ENCODE measurements at places on chromosomes 3 and 15. TPM values are rescaled to one million over a fixed set of nuclear protein-coding genes. Genes with fewer than 3 reads are reported as not detected.
A peak's percentile ranks its signal among the peaks of the same experiment; 100 is the strongest.

- H3K4me1 ChIP-seq, result no peaks in the 10 kb centered on the region
- H3K27ac ChIP-seq, result no peak overlapping the region
- H3K36me3 ChIP-seq, result no peaks in the 10 kb centered on the region
- H3K4me3 ChIP-seq, result no peak overlapping the region
- no peak for DNase-seq
Measured at GRCh38 chr3:158434412-158435038, 136.5 kb upstream of the MLF1 start.

DNA sequence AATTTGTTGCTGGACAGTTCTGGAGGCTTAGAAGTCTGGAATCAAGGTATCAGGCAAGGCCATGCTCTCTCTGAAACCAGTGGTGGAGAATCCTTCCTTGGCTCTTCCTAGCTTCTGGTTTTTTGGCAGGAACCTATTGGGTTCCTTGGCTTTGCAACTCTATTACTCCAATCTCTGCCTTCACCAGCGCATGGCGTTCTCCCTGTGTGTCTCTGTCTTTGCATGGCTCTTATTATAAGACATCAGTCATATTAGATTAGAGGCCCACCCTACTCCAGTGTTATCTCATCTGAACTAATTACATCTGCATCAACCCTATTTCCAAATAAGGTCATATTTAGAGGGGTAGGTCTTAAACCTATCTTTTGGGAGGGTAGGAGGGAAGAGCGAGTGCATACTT, 358.1 kb upstream of the RARB start:
- H3K4me3 ChIP-seq, result no peak overlapping the region
- no peak for DNase-seq
- no peaks in the 10 kb centered on the region for H3K27me3 ChIP-seq
- no peak overlapping the region for H3K27ac ChIP-seq

DNA sequence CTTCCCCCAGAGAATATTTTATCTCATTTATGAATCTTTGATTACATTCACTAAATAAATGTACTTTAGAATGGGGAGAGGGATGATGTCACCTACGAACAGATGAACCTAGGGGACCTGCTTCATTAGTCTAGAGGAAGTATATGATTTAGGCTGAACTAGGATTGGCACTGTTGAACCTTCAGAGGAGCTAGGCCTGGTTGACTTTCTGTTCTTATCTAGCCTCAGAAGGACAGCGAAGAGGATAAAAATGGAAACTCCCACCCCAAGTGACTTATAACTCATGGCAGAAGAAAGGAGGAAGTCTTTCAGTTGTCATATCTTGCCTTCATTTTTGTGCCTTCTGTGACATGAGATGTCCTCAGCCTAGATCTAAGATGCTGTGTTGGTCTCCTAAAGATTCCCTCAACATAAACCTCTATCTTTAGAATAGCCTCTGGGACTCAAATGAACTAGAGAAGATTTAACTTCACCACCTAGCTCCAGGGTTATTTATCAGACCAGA, 42.6 kb downstream of the POLG start:
- H3K36me3 ChIP-seq, result peaks cover 3% of the 10 kb centered on the region
- H3K4me3 ChIP-seq, result no peak overlapping the region
- H3K4me1 ChIP-seq, result no peaks in the 10 kb centered on the region
- no peak overlapping the region for H3K27ac ChIP-seq
- DNase-seq, result no peak

Gene KCNH8
- 0.99 TPM for polyA plus RNA-seq

Gene STRC
- polyA plus RNA-seq, result 0.82 TPM

Gene TGM4
- polyA plus RNA-seq, result not detected

GRCh38 chr3:14507305-14507741, 32.8 kb downstream of the GRIP2 start:
- no peaks in the 10 kb centered on the region for H3K36me3 ChIP-seq
- no peak overlapping the region for H3K27ac ChIP-seq
- H3K4me1 ChIP-seq, result no peaks in the 10 kb centered on the region
- no peak for DNase-seq
- H3K27me3 ChIP-seq, result no peaks in the 10 kb centered on the region
- H3K4me3 ChIP-seq, result no peak overlapping the region

DNA sequence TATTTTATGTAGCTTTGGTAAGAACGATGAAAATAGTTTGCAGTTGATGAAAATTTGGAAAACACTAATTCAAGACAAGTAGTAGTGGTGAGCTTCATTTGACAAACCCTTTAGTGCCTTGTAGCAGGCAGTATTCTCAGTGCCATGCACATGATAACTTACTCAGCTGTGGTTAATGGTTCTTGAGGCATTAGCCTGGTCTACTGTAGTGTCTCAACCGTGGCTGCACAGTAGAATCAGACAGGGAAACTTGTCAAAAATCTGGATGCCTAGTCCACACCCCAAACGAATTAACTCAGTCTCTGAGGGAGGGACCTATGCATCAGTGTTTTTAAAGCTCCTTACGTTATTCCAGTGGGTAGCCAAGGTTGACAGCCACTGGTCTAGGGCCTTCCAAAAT, 45.4 kb downstream of the PSMD6 start:
- no peak for DNase-seq
- H3K27me3 ChIP-seq, result no peaks in the 10 kb centered on the region
- H3K4me3 ChIP-seq, result no peak overlapping the region
- no peak overlapping the region for H3K27ac ChIP-seq
- peaks cover 73% of the 10 kb centered on the region for H3K4me1 ChIP-seq

- no peak for DNase-seq
- no peak overlapping the region for H3K27ac ChIP-seq
- no peak overlapping the region for H3K4me3 ChIP-seq
- H3K4me1 ChIP-seq, result no peaks in the 10 kb centered on the region
Measured at GRCh38 chr3:159238646-159239045, 436.8 kb downstream of the MFSD1 start.

DNA sequence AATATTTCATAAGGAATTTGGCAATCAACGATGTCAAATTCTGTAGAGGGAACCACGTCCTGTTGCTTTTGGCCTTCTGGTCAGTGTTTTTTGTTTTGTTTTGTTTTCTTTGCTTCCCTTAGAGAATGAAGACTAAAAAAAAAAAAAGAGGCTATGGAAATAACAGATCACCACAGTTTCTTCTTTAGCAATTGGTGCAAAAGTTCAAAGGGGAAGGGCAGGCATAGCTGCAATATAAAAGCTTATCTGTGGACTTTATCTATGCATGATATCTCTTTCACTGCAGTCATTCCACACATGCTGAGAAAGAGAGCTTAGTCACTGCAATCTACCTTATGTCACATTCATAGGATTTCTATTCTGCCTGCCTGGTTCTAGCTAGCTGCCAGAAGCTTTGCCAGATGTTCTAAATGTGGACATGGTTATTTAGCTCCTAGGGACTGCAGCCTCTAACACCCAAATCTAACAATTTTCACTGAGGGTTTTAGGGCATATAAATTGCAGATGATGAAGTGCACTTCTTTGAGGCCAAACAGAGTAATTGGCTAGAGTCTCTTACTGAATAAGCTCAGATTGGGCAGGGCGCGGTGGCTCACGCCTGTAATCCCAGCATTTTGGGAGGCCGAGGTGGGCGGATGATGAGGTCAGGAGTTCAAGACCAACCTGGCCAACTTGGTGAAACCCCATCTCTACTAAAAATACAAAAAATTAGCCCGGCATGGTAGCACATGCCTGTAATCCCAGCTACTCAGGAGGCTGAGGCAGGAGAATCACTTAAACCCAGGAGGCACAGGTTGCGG, 637.2 kb downstream of the NTRK3 start:
- H3K27me3 ChIP-seq, result no peaks in the 10 kb centered on the region
- H3K27ac ChIP-seq, result no peak overlapping the region
- H3K4me1 ChIP-seq, result no peaks in the 10 kb centered on the region
- H3K36me3 ChIP-seq, result no peaks in the 10 kb centered on the region
- DNase-seq, result no peak

Gene TRIP4
- 11.7 TPM for polyA plus RNA-seq

Gene CAPN3
- 35.8 TPM for polyA plus RNA-seq

GRCh38 chr3:131705558-131706051, 202.8 kb upstream of the MRPL3 start:
- no peak for DNase-seq
- H3K27me3 ChIP-seq, result no peaks in the 10 kb centered on the region
- no peak overlapping the region for H3K27ac ChIP-seq

DNA sequence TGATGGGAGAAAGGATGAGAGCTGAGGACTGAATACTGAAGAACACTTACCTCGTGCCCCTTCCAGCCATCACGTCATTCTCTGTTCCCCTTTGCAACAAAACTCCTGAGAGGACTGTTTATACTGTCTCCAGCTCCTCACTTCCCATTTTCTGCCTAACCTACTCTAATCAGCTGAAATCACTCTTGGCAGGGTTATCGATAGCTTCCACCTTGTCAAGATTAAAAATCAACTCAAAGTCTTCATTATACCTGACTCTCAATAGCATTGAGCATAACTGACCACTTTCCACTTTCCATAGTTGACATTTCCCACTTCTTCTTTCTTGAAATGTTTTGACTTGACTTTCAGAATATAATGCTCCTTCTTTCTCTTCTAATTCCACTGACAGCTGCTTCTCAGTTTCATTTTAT, 4.3 kb downstream of the BTBD1 start:
- no peaks in the 10 kb centered on the region for H3K36me3 ChIP-seq
- H3K27ac ChIP-seq, result no peak overlapping the region

GRCh38 chr3:53134631-53135232, 4.5 kb upstream of the RFT1 start:
- H3K27me3 ChIP-seq, result no peaks in the 10 kb centered on the region
- no peak overlapping the region for H3K27ac ChIP-seq
- peaks cover 9% of the 10 kb centered on the region for H3K4me1 ChIP-seq
- H3K4me3 ChIP-seq, result no peak overlapping the region
- DNase-seq, result peak; percentile 90

GRCh38 chr3:13057282-13058040, 15.8 kb downstream of the IQSEC1 start:
- no peaks in the 10 kb centered on the region for H3K4me1 ChIP-seq
- H3K27me3 ChIP-seq, result no peaks in the 10 kb centered on the region
- H3K4me3 ChIP-seq, result no peak overlapping the region
- no peaks in the 10 kb centered on the region for H3K36me3 ChIP-seq
- no peak overlapping the region for H3K27ac ChIP-seq
- DNase-seq, result no peak

- no peaks in the 10 kb centered on the region for H3K36me3 ChIP-seq
- H3K4me1 ChIP-seq, result no peaks in the 10 kb centered on the region
- H3K27ac ChIP-seq, result no peak overlapping the region
- no peaks in the 10 kb centered on the region for H3K27me3 ChIP-seq
Measured at GRCh38 chr15:74400313-74400860, 32.9 kb upstream of the CYP11A1 start.

- H3K27me3 ChIP-seq, result no peaks in the 10 kb centered on the region
- DNase-seq, result no peak
- no peak overlapping the region for H3K27ac ChIP-seq
- no peak overlapping the region for H3K4me3 ChIP-seq
Measured at GRCh38 chr15:68363353-68363752, 68.6 kb downstream of the ITGA11 start.

GRCh38 chr15:51048308-51048707, 46.4 kb downstream of the TNFAIP8L3 start:
- no peak overlapping the region for H3K27ac ChIP-seq
- peaks cover 10% of the 10 kb centered on the region for H3K4me1 ChIP-seq
- no peaks in the 10 kb centered on the region for H3K27me3 ChIP-seq
- H3K36me3 ChIP-seq, result no peaks in the 10 kb centered on the region
- DNase-seq, result no peak

- no peak for DNase-seq
- H3K4me1 ChIP-seq, result no peaks in the 10 kb centered on the region
- no peak overlapping the region for H3K27ac ChIP-seq
- no peak overlapping the region for H3K4me3 ChIP-seq
- no peaks in the 10 kb centered on the region for H3K27me3 ChIP-seq
- no peaks in the 10 kb centered on the region for H3K36me3 ChIP-seq
Measured at GRCh38 chr15:32701863-32702262, 15.9 kb upstream of the GREM1 start.

Gene BUB1B
- polyA plus RNA-seq, result 0.09 TPM

GRCh38 chr15:41498657-41499056, 5.0 kb downstream of the ITPKA start:
- H3K4me3 ChIP-seq, result no peak overlapping the region
- H3K4me1 ChIP-seq, result no peaks in the 10 kb centered on the region
- H3K27ac ChIP-seq, result no peak overlapping the region
- H3K27me3 ChIP-seq, result no peaks in the 10 kb centered on the region
- no peak for DNase-seq

GRCh38 chr3:12994357-12994606, 78.9 kb downstream of the IQSEC1 start:
- peak overlapping the region; percentile 69 for H3K27ac ChIP-seq
- H3K4me1 ChIP-seq, result peaks cover 19% of the 10 kb centered on the region
- H3K27me3 ChIP-seq, result no peaks in the 10 kb centered on the region
- peak overlapping the region; percentile 86 for H3K4me3 ChIP-seq

GRCh38 chr3:133675631-133676335, 14.0 kb upstream of the TOPBP1 start:
- H3K4me1 ChIP-seq, result peaks cover 6% of the 10 kb centered on the region
- H3K27me3 ChIP-seq, result no peaks in the 10 kb centered on the region
- H3K27ac ChIP-seq, result no peak overlapping the region
- no peak overlapping the region for H3K4me3 ChIP-seq

GRCh38 chr3:177835008-177835407, 637.7 kb upstream of the TBL1XR1 start:
- no peak for DNase-seq
- H3K27me3 ChIP-seq, result no peaks in the 10 kb centered on the region
- no peaks in the 10 kb centered on the region for H3K36me3 ChIP-seq
- H3K4me1 ChIP-seq, result peaks cover 6% of the 10 kb centered on the region

Gene MTFMT
- polyA plus RNA-seq, result 3.5 TPM

GRCh38 chr15:70054884-70055387, 42.8 kb downstream of the TLE3 start:
- no peaks in the 10 kb centered on the region for H3K4me1 ChIP-seq
- no peak overlapping the region for H3K4me3 ChIP-seq
- no peak for DNase-seq
- no peaks in the 10 kb centered on the region for H3K27me3 ChIP-seq
- H3K27ac ChIP-seq, result no peak overlapping the region
- peaks cover 88% of the 10 kb centered on the region for H3K36me3 ChIP-seq

DNA sequence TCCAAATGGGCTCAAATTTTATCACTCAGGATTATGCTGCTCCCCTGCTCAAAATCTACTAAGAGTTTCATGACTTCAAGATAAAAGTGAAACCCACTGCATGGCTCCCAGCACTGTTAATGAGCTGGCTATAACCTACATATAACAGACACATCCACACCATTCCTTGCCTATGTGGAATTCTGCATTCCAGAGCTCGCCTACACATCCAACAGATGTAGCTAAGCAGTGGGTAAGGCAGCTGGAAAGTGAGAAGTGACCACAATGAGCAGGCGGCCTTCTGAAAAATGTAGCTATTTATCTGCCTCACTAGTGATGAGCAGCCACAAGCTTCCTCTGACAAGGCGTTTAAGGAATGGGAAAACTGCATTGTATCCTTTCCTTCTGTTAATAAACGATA, 92.0 kb upstream of the TRIM42 start:
- no peaks in the 10 kb centered on the region for H3K4me1 ChIP-seq
- no peak for DNase-seq
- H3K27me3 ChIP-seq, result no peaks in the 10 kb centered on the region
- no peak overlapping the region for H3K4me3 ChIP-seq
- H3K36me3 ChIP-seq, result no peaks in the 10 kb centered on the region
- H3K27ac ChIP-seq, result no peak overlapping the region

Data from pancreas (tissue), 10 donors.